ENCODE measurements at places on chromosomes 1 and 21.

DNA sequence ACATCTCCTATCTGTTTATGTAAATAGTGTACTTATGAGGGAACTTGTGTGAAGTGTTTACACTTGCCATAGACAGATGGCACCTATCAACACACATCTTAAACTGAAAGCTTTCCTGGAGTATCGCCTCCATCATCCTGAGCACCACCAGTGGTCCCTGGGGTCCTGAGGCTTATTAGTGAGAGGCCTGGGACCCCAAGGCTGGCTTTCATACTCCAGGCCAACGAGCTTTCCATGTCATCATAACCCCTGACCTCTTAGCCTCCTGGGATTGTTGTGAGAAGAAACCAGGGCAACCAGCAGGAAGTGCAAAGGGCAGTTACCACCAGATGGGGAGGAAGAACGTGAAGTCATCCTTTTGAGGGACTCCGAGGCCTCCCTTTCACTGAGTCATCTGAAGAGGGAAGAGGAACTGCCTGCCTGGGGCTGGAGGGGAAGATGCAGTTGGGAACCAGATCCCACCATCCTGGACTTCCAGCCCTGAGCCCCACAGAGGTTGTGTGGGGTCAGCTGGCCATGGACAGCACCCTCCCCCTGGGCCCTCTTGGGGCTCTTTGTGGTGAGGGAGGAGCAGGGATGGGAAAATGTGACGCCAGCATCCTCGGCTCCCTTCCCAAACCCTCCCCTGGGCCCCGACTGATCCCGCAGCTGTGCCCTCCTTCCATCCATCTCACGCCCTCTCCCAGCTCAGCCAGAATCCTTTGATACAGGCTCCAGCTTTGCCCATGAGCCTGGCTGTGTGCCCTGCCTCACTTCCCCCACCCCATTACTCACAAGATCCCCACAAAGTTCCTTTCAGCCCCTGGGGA lies 5.8 kb downstream of the INKA2 start:
- DNase-seq: peak; percentile 82

DNA sequence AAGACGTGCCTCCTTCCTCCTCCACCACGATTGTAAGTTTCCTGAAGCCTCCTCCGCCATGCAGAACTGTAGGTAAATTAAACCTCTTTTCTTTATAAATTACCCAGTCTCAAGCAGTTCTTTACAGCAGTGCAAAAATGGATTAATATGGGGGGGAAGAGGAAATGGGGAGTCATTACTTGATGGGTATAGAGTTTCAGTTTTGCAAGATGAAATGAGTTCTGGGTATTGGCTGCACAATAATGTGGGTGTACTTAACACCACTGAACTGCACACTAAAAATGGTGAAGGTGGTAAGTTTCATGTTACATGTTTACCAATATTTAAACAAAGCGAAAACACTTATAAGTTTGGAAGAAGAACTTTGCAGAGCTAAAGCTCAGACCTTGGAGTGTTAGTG lies 24.3 kb upstream of the DISP1 start:
- no peak for DNase-seq

GRCh38 chr1:151402764-151403163 lies 3.4 kb downstream of the PSMB4 start:
- no peak for DNase-seq

DNA sequence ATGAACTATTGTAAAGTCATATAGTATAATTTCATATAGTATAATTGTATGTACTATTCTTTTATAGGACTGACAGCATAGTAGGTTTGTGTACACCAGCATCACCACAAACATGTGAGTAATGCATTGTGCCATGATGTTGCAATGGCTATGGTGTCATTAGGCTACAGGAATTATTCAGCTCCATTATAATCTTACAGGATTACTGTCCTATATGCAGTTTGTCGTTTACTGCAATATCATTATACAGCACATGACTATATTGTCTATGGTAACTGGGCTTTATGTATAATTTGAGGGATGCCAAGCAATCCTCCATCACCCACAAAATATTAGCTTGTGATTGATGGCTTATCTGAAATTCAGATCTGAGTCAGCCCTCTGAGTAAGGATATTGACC lies 54.2 kb upstream of the PBX1 start:
- no peak for DNase-seq

DNA sequence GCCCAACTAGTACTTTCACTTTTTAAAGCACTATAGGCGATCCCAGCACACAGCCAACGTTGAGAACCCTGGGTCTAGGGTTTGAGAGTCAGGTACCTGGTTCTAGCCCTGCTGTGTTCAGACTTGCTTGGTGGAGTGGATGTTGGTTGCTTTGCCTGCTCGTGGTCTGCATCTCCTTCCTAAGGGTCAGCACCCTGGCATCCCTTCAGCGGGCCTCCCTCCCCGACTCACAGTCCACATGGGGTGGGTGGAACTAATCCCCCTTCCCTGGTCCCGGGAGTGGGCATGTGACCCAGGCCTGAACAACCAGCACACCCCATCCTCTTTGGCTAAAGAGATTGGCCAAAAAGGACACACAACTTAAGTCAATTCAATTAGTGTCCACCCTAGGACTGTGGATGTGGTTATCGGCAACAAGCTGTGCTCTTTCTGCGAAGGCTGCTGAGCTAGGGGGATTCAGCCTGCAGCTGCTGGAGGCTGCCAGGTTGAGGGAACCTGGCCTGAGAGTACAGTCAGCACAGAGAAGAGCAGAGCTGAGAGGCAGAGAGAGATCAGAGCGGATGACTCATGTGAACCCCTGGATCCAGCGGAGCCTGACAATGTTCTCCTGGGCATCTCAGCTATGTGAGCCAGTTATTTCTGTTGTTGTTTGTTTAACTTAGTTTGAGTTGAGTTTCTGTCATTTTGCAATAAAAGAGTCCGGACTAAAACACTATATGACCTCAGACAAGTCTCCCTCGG lies 138.9 kb downstream of the ACTL8 start:
- no peak for DNase-seq

DNA sequence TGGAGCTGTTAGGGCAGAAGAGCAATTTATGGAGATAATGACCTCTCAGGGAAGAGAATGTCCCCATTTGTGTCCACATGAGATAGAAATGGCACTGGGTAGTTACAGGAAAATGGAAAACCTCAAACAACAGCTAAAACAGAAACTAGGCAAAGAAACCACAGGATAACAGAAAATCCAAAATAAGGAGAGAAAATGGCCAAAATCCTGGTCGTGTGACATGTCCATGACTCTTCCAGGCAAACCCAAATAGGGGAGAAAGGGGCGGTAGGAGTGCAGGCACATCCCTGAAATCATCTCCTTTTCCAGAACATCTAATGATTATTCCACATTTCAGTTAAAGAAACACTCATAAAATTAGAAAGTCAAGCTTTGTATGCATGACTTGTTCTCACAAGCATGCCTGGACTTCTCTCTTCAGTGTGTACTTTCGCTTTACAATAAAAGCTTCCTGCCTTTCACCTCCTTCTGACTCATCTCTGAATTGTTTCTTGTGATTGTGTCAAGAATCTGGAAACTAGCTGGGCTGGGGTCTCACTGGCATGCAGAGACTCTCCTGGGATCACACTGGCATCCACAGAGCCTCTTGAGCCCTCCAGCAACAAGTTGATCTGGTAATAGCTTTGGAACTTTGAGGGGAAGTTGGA lies 171.4 kb upstream of the ZP4 start:
- peak; percentile 5 for DNase-seq

- peak; percentile 79 for DNase-seq
Observed at GRCh38 chr1:243850202-243850451, at the start of gene AKT3. Gene AKT3, minus strand, starts transcription at chr1:243850243. Its CDS starts 7,073 bp downstream, at chr1:243843170.

GRCh38 chr1:78101514-78101913 lies 55.7 kb downstream of the GIPC2 start:
- DNase-seq: no peak

DNA sequence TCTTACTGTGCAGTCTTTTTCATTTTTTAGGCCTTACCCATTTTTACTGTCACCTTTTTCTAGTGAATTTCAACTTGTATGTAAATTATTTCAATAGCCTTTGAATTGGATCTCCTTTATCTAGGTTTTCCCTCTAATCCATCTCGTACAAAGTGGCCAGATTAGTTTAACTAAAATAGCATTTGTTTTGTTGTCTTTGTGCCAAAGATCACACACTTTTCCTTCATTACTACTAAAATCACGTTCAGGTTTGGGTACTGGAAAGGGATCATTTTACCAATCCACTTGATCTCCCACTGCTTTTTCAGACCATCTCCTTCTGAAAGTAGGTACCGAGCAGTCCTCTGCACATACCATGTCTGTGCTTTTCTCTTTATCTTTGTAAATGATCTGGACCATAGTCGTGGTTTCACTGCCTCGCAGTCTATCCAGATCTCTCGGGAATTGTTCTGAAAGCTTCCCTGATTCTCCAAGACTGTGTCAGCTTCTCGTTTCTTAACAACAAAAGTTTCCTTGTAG lies 20.1 kb downstream of the KDM1A start:
- no peak for DNase-seq

GRCh38 chr1:29634746-29635335 lies 398.5 kb downstream of the PTPRU start:
- DNase-seq: no peak

GRCh38 chr1:207883104-207883651 lies 27.7 kb downstream of the CD34 start:
- no peak for DNase-seq

- DNase-seq: no peak
Observed at GRCh38 chr1:64122588-64122987, 80.8 kb upstream of the UBE2U start.

GRCh38 chr21:32364796-32365195 lies 28.0 kb downstream of the URB1 start:
- no peak for DNase-seq

DNA sequence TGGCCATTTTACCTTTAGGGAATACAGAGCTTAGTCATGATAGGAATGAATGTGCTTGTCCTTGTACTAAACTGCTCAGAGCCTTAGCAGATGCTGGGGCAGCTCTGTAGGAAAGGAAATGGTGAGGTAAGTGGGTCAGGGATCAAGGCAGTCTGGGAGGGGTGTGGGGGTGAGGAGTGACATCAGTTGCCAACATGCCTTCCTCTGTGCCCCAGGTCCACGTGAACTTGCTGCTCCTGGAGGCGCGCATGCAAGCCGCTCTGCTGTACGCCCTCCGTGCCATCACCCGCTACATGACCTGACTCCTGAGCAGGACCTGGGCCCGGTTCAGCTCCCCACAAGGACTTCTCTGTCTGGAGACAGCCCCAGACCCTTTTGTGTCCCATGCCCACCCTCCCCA lies 21.2 kb downstream of the SESN2 start:
- DNase-seq: no peak

DNA sequence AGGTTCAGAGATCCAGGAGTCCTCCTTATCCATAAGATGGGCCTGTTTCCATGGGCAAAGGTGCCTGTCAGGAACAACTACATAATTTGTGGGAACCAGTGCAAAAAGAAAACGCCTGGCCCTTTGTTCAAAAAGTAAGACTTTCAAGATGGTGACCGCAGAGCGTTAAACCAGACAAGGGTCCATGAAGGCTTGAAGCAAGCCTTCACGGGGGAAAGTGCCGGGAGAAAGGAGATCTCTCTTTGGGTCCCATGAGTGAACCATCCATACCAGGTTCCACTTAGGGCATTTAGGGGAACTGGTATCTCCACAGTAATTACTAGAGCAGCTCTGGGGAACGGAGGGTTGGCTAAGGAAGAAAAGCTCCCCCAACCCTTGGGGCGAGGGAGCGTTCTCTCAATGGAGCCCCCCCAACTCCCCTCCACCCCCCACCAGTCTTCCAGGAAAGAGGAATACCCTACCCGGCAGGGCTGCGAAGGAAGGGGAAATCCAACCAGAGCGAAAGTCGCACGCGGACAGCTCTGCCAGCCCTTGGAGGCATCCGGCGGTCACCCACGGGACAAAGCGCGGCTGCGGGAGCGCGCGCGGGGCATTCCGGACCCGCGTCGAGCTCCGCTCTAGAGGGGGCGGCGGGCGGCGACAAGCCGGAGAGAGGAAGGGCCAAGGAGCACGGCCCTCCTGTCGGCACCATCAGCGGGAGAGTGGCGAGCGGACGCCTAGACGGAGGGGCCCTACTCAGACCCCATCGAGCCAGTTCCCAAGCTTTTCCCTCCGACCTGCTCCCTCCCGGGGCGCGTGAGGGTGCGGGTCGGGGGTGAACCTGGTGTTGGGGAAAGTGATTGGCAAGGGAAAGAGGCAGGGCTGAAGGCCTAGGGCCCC lies 687 bp upstream of the RASSF5 start:
- DNase-seq: no peak

- no peak for DNase-seq
Observed at GRCh38 chr21:27795418-27795817, 828.5 kb upstream of the ADAMTS5 start.

GRCh38 chr1:173427146-173428054 lies 49.7 kb upstream of the PRDX6 start:
- no peak for DNase-seq

GRCh38 chr1:22250724-22251123 lies 107.8 kb upstream of the WNT4 start:
- no peak for DNase-seq

DNA sequence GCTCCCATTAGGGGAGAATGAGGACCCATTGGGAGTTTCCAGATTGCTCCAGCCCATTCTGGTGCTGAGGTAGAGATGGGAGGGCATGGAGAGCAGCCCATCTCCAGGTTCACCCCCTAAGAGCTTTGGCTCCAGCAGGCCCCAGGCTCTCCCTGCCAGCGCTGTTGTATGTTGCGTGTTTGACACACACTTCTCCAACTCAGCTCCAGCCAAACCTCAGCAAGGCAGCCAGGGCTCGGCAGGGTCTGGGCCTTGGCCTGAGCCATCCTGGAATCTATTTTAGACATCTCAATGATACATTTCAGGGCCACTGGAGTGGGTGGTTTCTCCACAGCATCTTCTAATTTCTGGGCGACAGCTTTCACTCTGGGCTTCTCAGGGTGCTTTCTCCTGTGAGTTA lies 117.0 kb downstream of the NAV1 start:
- DNase-seq: no peak

Measured in NCI-H446 treated with DMSO at 0.1 percent for 48 hours (cell line).